Neural progenitor cell (in vitro differentiated cells): ENCODE measurements at places on chromosomes 7 and 10. TPM values are rescaled to one million over a fixed set of nuclear protein-coding genes. Genes with fewer than 3 reads are reported as not detected.

TMEM273 gene
- not detected in 2 replicates for total RNA-seq

DNA sequence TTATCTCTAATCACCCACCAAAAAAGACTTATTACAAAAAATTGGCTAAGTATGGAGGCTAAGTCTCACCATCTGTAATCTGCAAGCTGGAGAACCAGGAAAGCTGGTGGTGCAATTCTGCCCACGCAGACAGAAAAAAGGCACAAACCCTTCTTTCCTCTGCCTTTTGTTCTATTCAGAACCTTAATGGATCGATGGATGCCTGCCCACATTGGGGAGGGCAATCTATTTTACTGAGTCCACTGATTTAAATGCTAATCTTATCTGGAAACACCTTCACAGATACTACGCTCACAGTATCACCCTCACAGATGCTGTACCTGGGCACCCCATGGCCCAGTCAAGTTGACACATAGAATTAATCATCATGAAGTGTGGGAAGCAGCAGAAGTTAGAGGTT lies 10.2 kb downstream of the IGFBP3 start:
- DNase-seq: no peak

NPSR1 gene
- total RNA-seq: not detected in 2 replicates

DNA sequence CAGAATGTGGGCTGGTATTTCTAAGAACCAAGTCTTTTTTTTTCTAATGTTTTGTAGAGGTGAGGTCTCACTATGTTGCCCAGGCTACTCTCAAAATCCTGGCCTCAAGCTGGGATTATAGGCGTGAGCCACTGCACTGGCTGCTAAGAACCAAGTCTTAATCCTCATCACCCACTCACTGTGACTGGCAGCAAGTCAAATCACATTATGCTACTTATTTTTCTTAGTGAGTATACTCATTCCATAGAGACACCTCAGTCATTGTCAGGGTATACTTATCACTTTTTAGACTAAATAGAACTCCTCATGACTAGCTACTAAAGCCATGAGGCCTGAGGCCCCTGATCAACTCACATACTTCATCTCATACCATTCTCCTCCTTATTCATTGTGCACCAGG lies 116.1 kb downstream of the STRA8 start:
- no peak for DNase-seq

DOCK4 gene
- total RNA-seq: 9.6 and 11.4 TPM in 2 replicates

DNA sequence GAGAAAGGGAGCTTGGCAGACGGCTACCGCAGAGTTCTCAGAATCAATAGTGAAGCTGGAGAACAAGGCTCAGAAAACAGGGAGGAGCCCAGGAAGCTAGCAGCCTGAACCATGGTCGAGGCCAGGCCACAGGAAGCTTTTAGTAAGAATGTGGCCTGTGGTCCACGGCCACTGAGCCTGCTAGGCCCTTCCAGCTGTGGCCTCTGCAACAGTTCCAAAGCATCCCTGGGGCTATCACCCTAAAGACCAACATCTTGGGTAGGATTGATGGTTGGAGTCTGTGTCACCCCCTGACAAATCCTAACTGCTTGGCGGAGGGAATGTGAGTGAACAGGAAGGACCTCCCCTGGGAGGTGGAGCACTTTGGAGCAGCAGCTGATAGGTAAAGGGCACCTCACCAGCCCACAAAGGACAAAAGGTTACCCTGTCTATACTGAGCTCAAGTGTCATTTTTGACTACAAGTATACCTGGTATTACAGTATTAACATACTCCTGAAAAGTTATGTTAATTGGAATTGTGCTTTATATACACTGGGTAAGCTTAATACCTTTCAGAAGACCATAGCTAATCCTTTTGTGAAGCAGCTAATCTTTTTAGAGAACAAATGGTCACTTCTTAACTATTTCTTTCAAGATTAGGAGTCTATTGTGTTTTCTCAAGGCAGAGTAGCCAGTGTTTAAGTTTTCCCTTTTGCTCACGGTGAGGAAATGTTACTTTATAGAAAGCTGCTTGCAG lies 18.7 kb downstream of the PTPRE start:
- peak; percentile 61 for DNase-seq

DNA sequence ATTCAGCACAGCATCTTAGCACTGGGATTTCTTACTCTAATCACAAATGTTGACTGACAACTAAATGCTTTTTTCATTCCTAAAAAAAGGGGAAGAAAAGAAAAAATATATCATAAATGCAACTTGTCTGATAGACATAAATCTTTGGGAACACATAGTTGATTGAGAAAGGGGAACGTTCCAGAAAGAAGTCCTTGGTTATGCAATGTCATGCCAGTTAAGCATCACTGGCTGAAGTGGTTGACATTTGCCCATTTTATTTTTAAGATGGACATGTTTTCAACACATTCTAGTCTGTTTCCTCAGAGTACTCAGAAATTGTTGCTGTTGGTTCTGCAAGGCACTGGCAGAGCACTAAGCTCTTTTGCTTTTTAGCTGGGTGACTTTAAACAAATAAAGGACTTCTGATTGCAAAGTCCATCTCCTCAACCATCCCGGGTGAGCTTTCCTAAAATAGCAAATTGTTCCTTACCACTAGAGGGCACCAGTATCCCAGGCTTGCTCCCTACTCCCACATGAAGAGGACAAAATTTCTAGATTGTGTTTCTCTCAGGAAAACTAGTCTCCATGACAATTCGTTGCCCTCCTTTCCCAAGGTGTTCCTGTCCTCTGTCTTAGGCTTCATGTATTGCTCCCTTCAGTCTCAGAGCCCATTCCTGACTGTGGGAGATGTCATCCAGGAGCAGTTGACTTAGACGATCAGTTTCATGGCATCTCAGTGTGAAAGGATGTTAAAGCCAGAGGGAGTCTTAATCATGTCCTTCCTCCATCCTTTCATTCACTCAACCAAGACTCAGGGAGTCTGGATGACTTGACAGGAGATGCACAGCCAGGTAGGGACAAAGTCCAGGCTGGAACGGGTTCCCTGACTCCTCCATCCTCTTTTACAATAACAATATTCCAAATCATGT lies 23.9 kb downstream of the OPALIN start:
- DNase-seq: peak; percentile 70

WNT16 gene
- total RNA-seq: 0.03 TPM in 1 of 2 replicates, not detected in the other

EXOSC1 gene
- total RNA-seq: 48.7 and 72.6 TPM in 2 replicates

GRCh38 chr7:153507885-153508284 lies 544.3 kb upstream of the DPP6 start:
- DNase-seq: no peak

GRCh38 chr7:66423729-66424128 lies 205.0 kb upstream of the KCTD7 start:
- DNase-seq: no peak

DNA sequence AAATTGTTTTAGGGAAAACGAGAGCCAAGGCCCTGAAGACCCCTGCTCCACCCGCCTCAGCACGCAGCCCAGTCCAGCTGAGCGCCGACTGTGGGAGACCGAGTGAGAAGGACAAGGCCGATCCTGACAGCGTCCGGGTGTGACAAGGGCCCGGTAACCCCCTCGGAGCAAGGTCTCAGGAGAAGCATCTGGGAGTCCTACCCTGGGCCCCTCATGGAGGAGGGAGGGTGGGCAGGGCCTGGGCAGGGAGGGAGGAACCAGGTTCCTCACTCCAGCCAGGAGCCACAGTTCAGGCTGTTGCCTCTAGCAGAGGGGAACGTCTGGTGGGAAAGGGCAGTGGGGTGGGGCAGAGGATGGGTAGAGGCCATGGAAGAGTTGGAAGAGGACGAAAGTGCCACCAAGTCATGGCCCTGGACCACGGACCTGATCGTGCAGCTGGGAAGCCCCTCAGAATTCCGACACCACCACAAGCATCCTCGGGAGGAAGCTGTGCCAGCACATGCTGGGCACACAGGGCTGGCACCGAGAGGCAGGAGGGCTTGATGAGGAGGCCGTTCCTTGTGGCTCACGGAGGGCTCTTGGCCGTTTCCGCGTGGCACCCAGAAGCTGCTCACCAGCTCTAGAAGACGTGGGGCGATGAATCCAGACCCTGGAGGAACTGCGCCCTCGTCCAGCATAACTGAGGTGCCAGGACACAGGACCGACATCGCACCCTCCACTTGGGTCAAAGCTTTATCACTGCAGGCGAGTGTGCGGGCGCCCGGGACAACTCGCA lies 2.2 kb upstream of the KNDC1 start:
- DNase-seq: no peak

DNA sequence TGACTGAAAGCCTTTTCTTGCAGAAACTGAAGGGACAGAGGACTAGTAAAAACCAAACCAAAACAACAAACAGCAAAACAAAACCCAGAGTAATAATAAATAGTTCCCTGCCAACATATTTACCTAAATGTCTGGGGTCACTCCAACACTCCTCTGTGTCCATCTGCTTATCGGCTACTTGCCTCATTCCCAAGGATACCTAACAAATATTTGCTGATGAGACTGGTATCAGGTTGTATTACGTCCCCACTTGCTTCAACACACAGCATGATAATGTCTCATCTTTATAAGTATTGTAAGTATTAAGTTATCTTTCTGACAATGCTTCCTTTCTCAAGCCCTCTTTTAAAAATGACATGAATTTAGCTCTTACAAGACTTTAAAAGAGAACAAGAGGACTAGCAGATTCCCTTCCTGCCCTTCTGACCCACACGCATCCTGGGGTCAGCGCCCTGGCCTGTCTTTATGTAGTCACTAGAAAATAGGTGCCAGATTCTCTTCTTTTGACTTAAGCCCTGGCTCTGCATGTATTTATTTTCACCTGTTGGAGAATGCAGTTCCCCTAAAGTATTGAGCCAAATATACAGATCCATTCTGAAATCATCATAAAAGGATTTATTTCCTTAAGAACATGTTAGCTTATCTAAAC lies 110.2 kb downstream of the SEM1 start:
- peak; percentile 31 for DNase-seq

DNA sequence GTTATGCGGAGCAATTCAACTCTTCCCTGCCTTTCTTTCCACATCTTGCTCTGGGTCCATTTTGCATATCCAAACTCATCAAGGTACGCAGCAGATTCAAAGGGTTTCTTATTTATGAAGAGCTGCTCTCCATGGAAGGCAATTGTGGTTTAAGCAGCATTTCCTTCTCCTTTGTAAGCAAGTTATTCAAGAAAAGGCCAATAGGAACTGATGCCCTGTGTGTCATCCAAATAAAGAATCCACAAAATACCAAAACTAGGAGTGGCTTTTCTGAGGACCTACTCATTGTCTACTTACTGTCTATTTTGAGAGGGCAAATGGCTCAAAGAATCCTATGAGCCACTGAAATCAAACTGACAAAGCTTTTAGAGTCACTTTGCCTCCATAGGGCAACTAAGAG lies 253.1 kb downstream of the PTEN start:
- no peak for DNase-seq

- no peak for DNase-seq
These were observed 399.6 kb downstream of the PLXNA4 start for GRCh38 chr7:132176719-132177118.

BUB3 gene
- total RNA-seq: 245 and 249 TPM in 2 replicates

- peak; percentile 99 for DNase-seq
These were observed 261.9 kb downstream of the PTPRN2 start for GRCh38 chr7:158325530-158326381.

DNA sequence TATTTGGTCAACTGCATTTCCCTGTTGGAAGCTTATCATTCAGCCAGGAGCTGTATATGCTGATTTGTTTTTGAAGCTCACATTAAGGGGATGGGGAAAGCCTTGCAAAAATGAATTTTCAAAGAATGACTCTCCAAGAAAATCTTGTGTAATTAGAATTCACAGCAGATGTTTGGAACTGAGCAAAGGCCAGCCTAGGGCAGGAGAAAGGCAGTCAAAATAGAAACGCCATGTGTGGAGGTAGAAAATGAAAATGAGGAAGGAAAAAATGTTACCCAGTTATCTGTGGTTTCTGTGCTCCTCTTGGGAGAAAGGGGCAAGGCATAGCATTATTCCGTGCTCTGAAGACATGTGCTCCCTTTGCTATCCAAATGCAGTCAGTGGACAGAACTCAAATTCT lies 93.5 kb downstream of the NRP1 start:
- no peak for DNase-seq

GRCh38 chr7:151999424-152000090 lies 25.9 kb upstream of the GALNT11 start:
- no peak for DNase-seq

- DNase-seq: no peak
These were observed 788.4 kb upstream of the SORCS1 start for GRCh38 chr10:107952649-107953556.

DNA sequence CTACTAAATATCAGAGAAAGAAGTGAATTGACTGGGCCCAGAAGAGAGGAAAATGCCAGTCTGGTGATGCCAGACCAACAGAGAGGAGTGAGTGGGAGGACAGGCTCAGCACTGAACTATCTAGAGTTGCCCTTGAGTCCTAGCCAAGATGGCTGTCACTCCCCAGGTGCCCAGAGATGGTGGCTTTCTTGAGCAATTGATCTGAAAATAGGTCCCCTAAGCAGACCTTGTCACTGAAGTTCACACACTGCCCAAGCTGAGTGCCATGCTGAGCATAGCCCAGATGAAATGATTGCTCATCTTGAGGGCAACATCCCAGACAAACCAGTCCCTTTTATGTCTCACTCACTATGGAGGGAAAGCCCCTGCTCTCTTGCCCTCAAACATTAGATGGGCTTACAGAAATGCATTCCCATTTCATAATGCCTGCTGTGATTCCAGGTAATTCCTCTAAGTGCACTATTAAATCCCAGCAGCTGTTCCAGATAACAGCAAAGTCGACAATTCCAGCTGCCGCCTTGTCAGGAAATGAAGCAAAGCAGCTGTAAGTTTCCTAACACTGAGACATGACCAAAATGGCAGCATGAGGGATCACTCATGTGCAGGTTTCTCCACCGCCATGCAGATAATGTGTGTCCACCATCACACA lies 329.4 kb downstream of the KCNMA1 start:
- DNase-seq: no peak

DNA sequence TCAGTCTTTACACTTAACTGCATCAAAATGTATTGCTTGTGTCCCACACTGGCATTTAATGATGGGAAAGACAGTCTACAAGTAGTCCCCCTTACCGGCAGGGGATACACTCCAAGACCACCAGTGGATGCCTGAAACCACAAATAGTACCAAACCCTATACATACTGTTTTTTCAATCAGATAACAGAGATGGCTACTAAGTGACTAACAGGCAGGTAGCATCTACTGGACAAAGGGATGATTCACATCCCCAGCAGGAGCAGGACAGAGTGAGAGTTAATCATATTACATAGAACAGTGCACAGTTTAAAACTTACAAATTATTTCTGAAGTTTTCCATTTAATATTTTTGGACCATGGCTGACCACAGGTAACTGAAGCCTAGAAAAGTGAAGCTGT lies 13.2 kb downstream of the TMEM243 start:
- DNase-seq: no peak

RPP30 gene
- total RNA-seq: 60.0 and 85.5 TPM in 2 replicates

DNA sequence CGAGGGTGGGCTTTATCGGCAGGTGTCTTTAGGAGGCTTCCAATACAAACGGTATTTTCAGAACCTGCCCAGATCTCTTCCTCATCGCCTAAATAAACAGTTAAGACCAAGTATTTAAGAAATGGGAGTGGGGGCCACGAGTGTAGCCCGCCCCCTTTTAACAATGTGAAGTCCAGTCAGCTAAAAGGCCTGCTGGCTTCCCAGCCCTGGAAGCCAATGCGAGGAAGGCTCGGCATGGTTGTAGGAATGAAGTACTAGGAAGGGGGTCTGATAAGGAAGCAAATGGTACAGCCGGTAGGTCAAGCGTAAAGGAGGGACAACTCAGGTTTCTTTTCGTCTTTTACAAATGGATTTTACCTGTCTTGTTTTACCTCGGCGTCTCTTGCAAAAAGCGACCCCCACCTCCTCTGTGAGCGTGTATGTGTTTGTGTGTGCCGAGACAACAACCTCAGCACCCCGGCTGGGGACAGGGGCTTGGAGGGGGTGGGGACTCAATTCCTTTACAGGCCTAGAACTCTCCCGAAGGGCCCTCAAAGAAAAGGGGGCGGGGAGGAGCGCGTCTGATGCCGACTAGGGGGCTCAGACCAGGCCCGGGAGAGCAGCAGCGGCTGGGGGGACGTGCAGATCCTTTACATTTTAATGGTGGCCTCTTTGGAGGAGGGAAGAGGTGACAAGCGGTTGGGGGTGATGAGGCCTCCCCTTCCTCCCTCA lies 147.6 kb downstream of the GPR85 start:
- DNase-seq: peak; percentile 86
